ENCODE measurements at places on chromosomes 13 and 19.

DNA sequence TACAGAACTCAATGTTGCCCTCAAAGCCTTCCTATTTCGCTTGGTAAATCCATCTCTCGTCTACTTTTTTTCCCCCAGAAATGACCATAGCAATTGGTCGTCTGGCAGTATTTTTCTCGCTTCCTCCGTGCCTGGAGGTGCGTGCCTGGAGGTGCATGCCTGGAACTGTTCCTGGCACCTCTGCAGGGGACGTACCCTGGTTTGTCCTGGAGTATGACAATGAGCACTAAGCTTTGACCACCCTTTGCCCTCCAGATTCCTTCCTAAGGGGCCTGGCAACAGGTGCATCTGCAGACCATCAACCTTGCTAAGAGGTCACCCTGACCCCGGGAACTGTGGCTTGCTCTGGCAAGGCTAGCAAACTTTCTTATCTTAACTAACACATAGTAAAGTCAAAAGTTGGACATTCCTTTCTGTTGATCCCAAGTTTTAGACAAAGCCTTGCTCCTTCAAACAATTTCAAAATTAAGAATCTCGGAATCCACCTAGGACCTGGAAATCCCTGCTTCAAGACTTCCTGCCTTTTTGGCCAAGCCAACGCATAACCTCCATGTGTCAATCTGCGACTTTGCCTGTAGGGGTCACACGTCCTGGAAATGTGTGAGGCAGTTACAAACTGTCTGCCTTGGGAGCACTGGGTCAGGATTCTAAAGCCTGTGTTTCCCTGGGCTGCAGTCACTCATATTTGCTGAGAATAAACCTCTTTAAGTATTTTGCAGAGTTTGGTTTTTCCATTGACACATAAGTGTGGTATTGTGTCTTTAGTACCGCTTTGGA lies 28.8 kb upstream of the TUBGCP3 start:
- peak; percentile 72 for DNase-seq

GRCh38 chr19:7873304-7874075 lies 700 bp downstream of the PRR36 start:
- DNase-seq = no peak

DNA sequence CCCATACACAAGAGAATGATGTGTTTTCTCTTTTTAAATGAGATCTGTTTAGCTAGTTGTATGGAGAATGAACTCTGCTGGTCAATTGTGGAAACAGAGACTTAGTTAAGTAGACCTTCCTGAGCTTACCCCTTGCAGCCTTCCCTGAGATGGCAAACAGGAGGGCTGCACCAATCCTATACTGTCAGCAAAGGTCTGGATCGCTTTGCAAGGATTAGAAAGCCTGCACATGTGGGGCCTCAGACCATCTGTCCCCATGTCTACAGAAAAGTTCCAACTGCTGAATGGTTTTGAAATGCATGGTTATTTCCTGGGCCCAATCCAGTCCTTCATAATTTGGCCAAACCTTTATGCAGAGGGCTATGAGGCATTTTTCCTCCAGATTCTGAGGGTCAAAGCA lies 183.9 kb upstream of the SLC10A2 start:
- no peak for DNase-seq

DNA sequence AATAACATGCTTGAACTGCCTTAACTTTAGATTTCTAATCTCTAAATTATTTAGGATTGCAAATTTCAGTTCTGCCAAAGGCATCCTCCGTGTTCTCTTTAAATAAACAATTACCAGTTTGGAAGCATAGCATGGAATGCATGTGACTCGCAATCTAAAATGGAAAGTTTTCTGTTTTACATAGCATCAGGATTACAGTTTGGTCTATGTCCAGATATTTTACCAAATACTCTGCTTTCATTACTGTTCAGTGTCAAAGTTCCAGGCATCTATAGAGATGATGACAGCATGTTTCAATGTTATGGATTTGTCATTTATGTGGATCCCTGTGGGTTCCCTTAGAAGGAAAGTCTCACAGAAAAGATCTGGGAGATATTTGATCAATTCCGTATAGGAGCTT lies 16.8 kb downstream of the FLT1 start:
- no peak for DNase-seq

DNA sequence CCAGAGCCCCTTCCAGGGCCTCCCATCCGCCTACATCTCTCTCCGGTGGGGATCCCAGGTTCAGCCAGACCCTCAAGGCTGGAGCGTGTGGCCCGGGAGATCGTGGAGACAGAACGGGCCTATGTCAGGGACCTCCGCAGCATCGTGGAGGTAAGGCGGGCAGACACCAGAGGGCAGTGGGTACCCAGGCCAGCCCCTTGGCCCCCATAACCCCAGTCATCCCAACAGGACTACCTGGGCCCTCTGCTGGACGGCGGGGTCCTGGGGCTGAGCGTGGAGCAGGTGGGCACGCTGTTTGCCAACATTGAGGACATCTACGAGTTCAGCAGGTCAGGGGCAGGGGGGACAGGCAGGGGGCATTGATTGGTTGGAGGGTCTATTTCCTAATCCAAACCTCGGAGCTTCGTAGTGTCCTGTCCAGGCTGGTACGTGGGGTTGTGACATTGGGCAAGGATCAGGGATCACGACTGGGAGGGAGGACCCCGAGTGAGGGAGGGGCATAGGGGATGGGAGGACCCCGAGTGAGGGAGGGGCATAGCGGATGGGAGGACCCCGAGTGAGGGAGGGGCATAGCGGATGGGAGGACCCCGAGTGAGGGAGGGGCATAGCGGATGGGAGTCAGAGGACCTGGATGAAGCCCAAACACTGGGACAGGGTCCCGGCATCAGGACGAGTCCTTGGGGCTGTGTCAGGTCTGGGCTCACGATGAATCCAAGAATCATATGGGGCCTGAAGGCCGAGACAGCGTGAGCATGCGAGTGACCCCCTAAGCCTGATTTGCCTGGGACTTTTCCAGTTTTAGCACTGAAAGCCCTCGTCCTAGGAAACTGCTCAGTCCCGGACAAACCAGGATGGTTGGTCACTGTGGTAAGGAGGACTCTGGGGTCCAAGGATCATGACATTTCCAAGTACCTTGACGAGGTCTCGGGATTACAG lies 2.9 kb downstream of the PLEKHG2 start:
- no peak for DNase-seq

DNA sequence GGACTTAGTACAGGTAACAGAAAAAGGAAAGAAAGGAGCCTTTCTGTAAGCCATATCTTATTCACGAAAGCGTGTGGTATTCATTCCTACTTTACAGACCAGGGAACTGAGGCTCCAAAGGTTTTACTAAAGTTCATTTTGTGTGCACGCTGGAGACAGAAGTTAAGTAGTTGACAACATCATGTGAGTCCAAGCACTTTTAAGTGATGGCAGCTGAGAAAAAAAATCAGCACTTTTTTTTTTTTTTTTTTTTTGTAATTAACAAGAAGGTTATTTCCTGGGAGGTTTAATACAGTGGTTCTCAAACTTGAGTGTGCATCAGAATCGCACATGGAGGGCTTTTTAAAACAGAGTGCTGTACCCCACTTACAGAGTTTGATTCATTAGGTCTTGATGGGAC lies 2.0 kb downstream of the DNAJC3 start:
- DNase-seq = no peak

DNA sequence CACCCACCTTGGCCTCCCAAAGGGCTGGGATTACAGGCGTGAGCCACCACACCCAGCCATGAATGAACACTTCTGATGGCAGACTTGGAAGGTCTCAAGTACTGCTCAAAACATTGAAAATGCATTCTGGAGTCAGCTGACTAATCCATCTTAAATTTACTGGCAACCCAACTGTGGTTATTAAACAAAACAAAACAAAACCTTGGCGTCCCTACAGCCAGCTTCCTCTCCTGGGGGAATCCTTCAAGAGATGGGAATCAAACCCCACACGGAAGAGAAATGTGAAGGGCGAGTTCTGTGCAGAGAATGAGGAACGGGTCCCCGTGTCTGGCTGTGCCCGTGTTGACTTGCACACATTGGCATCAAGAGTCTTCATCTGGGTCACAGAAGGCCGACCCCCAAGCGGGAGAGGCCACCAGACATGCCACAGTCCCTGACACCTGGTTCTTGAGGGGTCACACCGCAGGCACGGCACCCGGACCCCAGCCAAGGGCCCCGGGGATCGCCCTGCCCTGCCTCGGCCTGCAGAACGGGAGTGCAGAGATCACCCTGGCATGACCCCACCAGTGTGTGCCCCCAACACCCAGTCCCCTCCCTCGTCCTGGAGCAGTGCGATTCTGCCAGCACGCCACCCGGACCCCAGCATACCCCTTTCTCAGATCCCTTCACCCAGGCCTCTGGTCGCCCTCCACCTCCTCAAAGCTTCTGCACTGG lies 3.2 kb downstream of the MAP2K2 start:
- DNase-seq = no peak

DNA sequence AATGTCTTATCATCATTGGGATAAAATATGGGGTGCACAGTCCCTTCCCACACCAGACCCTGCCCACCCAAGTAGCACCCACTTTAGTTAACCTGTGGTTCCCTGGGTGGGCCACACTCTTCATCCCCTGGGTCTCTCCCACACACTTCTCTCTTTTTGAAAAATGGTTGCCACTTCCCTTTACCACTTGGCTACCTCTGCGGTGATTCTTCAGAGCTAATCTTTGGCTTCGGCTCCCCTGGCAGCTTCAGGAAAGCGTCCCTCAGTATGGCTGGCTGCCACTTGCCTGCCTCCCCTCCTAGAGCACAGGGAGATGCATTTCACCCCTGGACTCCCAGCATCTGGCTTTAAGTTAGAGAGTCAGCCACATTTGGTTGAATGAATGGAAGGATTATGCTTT lies 18.2 kb downstream of the CCNA1 start:
- DNase-seq = no peak

DNA sequence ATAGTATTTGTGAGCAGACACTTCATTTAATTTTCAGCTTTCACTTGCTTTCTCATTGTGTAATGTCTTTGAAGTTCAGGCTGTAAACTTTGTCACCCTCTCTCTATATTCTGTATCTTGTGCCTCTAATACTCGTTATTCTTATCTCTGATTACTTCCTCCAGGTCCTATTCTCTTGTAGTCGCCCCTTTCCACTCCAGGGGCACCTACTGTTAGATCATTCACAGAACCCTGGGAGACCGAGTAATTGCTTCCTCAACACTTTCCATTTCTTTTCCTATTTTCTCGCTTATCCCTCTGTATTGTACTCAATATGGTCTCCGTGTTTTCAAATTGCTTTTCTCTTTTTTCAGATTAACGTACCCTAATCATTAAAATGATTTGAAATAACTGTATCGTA lies 93.9 kb upstream of the TDRD3 start:
- no peak for DNase-seq

GRCh38 chr13:50225193-50226155 lies 210.2 kb downstream of the KCNRG start:
- DNase-seq = no peak
